Spleen (tissue), 13 donors: ENCODE measurements at places on chromosomes 1 and 21. TPM values are rescaled to one million over a fixed set of nuclear protein-coding genes. Genes with fewer than 3 reads are reported as not detected.

DNA sequence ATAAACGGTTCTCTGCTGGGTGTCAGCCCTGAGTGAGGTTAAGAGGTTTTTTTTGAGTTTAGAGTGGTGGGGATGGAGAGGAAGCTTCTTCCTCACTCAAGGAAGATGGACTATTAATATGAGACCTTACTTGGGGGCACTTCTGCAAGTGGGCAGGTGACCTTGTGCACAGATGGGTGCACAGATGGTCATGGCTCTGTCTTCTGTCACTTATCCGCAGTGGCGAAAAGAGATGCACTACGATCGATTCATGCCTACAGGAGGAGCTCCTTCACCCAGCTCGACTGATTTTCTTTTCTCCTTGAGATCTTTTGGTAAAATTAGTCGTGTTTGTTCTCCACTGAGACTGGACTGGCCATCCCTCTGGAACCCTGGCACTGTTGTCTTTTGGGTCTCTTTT is 22.9 kb upstream of the CYYR1 start:
- DNase-seq: no peak

- no peak for DNase-seq
These were observed 77.3 kb upstream of the ARID1A start for GRCh38 chr1:26618561-26618960.

DNA sequence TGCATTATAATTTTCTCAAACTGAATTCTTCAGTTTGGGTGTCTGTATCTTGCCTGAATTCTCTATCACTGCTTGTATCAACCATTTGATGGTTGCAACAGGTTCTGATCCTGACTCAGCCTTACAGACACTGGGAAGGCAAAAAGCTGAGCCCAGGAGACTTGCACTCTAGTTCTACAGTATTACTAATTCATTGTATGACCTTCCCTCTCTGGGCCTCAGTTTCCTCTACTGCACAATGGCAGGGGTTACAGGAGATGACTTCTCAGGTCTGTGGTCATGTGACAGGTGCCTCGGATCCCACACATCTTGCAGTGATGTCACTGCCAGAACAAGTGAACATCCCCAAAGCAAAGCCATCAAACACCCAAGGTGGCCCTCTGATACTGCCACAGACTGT is 38.7 kb downstream of the RRAGC start:
- no peak for DNase-seq

DNA sequence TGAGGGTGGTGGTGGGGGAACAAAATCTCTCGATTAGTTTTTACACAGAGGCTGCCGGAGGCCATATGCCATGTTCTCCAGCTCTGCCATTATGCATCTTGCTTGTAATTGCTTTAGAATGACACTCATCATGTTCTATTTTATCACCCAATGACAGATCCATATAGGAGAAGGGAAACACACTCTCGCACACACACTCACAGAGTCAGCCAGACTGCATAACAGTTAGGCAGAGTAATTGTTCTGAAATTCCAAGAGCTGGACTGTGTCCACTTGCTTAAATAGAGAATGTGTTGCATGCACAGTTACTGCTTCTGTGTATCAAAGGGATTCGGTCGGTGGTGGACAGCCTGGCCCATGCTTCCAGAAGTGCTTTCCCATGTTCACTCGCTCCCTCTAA is 30.6 kb downstream of the KCND3 start:
- no peak for DNase-seq

GRCh38 chr1:231159202-231159962 is 2.5 kb upstream of the TRIM67 start:
- DNase-seq: no peak

DNA sequence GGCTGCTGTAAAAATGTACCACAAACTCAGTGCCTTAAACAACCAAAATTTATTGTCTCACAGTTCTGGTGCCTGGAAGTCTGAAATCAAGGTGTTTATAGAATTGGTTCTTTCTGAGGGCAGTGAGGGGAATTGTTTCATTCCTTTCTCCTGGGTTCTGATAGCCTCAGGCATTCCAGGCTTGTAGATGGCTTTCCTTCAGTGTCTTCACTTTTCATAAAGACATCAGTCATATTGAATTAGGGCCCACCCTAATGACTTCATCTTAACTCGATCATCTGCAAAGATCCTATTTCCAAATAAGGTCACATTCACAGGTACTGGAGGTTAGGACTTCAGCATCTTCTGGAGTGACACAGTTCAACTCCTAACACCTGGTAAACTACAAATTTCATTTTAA is 15.0 kb downstream of the CDKN2C start:
- no peak for DNase-seq

DNA sequence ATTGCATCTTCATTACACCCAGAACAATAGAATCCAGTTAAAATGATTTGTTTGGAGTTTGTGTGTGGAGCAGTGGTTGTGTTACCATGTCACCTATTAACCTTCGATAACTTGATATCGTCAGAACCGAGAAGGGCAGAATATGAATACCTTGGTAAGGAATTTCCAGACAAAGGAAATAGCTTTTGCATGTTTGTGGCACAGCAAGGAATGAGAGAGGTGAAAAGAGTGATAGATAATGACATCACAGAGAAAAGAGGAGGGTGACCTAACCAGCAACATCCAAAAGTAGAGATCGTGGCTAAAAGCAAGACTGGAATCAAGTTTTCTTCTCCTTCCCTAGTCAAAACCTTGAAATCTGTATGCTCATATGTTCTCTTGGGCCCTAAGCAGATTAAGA is 244.6 kb upstream of the NEGR1 start:
- no peak for DNase-seq

DNA sequence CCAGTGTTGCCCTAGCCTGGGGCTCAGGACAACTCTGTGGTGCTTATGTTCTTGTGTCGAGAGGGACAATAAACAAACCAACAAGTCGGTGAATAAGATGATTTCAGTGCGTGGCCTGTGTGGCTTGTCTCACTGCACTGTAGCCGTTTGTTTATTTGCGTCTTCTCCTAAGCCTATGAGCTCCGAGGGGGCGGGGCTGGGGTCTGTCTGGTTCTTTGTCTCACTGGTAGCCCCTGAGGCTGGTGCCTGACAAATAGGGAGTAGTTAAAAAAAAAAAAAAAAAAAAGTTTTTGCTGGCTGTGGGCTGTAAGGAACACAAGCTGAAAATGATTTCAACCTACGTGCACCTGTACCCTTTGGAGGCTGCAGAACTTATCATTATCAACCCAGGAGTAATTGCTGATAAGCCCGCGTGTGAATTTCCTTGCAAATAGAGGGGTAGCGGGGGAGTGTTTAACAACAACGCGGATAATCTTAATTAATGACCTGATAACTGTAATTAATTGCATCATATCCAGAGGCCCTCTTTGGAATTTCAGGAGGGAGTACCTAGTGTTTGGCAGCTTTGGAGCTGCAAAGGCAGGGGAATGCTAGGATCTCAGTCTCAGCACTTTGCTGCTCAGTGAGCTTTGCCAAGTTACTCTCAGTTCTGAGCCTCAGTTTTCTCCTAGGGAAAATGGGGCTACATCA is 925 bp upstream of the ARHGEF10L start:
- DNase-seq: no peak

- no peak for DNase-seq
These were observed 131.5 kb upstream of the ZNF644 start for GRCh38 chr1:91153341-91153740.

Gene RIMKLA
- 0.68 TPM for total RNA-seq

Gene PTPN22
- total RNA-seq: 29.3 TPM

Gene SPATC1L
- total RNA-seq: 7.7 TPM

Gene GJB5
- not detected for total RNA-seq

Gene CIART
- total RNA-seq: 0.97 TPM

DNA sequence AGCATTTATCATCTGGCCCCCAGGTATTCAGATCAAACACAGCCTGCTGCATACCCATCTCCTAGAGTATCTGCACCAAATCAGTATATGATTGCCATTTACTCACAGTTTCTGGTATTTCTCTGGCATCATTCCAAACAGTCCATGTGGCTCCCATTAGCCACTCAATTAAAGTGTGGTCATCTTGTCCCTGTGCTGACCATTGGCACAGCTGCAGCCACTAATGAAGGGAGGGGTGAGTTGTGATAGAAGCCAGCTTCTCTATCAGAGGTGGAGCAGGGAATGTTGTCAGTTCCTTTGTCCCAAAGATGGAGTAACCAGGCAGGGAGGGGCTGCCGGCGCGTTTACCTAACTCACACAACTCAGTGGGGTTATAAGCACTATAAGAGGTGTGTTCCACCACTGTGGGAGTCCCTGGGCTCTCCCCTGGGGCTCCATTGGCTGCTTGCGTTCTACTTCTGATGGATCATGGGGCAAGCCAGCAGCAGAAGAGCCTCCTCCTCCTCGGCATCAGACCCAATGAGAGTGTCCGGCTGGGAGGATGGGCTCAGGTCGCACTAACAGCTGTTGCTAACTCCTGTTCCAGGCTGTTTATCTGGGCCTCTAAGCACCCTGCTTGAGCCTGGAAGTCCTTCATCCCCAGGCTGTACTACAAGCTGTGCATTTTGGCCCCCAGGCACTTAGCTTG is 108.6 kb downstream of the GDAP2 start:
- DNase-seq: no peak

Gene KIRREL1
- total RNA-seq: 24.5 TPM

GRCh38 chr1:104855550-104855949 is 1105.9 kb downstream of the AMY1C start:
- DNase-seq: peak; percentile 41

DNA sequence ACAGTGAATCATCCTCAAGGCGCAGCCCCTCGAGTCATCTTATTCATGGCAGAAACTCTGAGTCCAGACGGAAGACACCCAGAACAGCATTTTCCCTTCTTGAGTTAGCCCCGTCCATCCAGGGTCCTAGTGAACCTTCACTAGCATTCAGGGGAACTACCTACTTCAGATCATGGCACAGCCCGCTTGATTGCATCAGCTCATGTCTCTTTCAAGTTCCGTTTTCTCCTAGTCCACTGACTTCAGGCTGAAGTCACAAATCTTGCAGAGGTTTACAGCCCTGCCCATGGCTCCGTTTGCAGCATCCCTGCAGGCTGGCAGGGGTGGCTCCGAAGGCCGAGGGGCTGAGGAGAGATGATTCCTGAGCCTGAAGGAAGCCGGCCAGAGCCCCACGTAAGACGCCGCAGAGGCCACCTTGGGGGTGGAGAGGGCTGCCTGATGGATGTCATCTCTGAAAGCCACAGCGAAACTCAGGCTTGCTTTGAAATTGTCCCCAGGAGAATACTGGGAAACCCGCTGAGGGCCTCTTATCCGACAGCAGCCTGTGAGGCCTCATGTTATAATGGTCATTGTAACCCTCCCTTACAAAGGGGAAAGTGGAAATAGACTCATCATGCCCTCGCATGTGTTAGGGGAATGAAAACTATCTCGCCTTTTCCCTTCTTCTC is 310.2 kb upstream of the AJAP1 start:
- peak; percentile 39 for DNase-seq

Gene PMVK
- 37.0 TPM for total RNA-seq

Gene BGLAP
- 3.2 TPM for total RNA-seq

GRCh38 chr1:220786057-220786336 is 716 bp upstream of the MTARC1 start:
- no peak for DNase-seq

DNA sequence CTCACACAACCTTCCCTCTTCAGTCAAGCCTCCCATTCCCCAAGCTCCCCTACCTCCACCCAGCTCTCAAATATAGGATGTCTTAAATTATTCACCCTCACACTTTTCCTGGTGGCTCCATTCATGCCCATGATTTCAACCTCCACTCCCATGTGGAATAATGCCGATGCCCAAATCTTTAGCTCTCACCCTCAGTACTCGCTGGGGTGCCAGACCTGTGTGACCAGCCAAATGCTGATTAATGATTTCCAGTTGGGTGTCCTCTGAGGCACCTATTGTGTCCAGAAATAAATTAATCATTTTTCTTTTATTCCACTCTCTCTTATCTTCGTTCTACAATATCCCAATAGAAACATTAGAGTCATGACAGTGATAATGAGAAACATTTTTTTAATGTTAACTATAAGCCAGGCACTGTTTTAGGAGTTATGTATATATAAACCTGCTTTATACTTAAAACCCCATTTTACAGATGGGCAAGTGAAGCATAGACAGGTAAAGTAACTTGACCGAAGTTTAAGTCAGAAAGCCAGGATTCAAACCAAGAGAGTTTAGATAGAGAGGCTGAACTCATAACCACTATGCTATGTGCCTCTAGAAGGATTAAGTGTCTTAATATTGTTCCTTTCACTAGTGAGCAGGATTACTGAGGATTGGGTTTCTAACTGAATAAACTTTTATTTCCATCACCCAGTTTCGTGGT is 209.7 kb downstream of the DUSP10 start:
- no peak for DNase-seq

DNA sequence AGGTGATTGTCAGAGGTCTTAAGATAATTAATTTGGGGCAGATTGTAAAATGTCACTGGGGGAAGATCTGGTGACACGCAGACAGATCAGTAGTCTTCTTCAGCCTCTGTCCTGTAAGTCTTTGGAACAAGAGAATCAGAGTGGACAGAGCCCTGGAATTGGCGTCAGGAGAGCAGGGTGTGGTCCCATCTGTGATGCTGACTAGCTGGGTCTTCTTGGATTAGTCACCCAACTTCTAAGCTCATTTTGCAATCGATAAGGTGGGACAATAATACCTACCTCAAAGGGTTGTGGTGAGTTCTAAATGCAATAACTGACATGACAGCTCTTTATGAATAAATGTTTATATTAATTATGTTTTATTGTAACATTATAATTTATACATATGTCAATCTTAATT is 4.8 kb downstream of the FASLG start:
- DNase-seq: no peak
